Gastroesophageal sphincter (tissue), 4 donors: ENCODE measurements at places on chromosomes 16 and 17.

- no peak for ATAC-seq
Observed at GRCh38 chr17:45867702-45868101, 23.0 kb downstream of the SPPL2C start.

DNA sequence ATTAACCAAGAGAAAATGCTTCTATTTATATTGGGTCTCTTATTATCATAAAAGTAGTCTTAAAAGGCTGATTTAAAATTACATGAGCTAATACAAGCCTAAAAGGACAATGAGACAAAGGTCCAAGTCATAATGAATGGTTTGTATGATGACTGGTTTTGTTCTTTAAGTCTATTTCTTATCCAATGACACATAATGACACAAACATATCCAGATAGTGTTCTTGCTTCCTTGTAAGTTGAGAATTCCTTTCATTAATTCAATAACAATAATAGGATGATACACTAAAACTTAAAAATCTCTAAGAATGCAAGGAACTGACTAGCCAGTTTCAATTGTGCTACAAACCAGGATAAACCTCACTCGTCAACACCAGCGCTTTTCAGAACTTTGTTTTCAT, 244.1 kb downstream of the CEP112 start:
- no peak for ATAC-seq

- ATAC-seq: no peak
Observed at GRCh38 chr17:45836047-45837044, 8.3 kb upstream of the SPPL2C start.

DNA sequence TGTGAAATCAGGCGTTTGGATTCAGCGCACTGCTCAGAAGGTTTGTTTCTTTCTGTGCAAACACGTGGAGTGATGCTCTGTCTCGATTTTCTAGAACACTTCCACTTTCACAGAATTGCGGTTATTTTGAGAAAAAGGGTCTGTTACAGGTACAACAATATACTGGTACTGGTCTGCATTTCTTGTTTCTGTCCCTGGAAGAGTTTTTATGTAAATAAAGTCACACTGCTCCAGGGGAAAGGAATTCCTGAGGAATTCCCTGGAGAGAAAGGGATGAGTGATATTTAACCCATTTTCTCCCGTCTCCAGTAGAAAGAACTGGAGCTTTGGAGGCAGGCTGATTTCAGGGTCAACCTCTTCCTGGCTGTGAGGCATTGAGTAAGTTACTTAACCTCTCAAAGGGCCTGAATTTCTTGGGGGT, 16.2 kb upstream of the RMI2 start:
- ATAC-seq: no peak

- no peak for ATAC-seq
Observed at GRCh38 chr17:42904110-42904469, 3.5 kb downstream of the G6PC1 start.

- ATAC-seq: peak; percentile 44
Observed at GRCh38 chr17:62652251-62653001, 25.0 kb downstream of the MRC2 start.

DNA sequence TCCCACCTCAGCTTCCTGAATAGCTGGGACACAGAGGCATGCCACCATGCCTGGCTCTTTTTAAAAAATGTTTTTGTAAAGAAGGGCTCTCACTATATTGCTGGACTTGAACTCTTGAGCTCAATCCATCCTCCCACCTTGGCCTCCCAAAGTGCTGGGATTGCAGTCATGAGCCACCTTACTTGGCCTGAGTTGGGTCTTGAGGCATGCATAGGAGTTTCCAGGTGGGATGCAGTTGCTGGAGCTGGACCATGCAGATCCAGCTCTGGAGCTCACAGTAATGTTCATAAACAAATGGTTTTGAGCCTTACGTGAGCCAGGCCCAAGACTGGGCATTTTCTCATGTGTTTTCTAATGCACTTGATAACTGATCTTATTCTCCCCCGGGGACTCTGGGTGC, 22.9 kb downstream of the RBFOX3 start:
- ATAC-seq: no peak

DNA sequence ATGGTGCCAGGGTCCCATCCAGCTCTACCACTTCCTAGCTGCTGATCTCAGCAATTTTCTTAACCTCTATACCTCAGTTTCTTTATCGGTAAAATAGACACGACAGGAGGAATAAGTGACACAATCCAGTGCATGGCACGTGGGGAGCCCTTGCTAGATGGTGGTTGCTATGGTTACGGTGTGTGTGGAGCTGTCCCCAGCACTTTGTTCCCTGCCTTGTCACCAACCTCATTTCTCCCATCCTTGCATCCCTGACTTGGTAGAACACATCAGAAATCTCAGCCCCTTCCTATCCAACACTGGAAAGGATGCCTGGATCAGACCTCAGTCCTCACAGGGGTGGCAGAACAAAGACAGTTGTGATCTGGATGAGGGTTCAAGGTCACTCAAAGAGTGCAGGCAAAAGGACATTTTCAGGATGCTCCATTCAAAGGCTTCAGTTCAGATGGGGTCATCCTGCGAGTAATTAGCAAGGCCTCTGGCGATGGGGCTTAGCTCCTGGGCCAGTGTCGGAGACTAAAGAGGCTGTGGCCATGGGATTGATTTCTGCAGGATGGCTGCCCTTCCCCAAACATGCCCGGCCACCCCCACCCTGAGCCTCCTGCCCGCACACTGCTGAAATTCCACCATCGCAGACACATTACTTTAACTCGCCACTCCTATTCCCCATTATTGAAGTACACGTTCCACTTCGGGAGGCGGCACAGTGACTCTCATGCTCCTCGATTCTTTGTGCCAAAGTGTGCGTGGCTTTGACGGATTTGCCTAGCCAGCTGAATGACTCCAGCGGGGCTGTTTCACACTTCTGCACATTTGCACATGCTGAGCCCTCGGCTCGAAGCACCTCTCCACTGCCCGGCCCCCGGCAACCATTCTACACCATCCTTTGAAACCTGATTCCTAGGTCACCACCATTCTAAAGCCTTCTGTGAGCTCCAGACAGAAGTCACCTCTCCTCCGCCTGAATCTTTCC, 40.3 kb downstream of the WNT3 start:
- no peak for ATAC-seq

DNA sequence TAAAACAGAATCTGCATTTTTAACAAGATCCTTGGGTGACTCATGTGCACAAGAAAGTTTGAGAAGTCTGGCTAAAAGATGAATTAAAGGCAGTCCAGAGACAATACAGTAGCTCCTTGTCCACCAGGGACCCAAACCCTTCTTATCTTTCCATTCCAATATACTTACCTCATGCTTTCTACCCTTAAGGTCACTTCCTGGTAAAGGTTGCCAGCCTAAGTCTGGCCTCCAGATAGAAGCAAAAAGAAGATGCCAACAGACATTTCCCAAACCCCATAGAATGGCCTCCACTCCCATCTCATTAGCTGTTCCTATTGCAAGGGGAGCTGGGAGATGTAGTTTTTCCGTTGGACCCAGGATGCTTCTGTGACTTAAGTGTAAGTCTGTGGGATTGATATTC, 101.4 kb upstream of the XYLT1 start:
- ATAC-seq: no peak

DNA sequence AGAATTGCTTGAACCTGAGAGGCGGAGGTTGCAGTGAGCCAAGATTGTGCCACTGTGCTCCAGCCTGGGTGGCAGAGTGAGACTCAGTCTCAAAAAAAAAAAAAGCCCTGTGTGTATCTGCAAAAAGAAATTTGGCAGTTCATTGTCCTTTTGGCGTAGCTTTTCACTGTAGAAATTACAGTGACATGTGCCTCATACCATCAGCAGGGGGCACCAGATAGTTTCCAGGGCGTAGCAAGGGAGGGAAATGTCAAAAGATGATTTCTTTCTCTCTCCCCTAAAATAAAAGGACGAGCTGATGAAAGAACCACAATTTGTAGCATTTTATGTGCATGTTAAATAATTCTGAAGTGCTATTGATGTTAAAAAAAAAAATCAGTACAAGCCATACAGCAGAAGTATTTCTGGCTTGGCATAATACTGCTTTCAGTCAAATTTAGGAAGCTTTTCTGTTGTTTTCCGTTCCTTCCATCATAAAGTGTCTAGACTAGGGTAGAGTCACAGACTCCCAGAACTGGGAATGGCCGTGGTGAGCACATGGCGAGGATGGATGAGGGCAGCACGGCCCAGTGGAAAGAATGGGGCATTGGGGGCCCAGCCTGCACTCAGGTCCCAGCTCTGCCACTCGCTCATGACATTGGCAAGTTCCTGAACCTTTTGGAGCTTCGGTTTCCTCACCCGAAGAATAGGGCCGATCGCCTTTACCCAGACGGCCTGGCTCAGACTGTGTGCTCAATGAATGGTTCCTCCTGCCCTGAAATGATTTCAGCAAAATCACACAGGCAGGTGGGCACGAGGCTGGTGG, 59.8 kb upstream of the RPH3AL start:
- ATAC-seq: no peak

DNA sequence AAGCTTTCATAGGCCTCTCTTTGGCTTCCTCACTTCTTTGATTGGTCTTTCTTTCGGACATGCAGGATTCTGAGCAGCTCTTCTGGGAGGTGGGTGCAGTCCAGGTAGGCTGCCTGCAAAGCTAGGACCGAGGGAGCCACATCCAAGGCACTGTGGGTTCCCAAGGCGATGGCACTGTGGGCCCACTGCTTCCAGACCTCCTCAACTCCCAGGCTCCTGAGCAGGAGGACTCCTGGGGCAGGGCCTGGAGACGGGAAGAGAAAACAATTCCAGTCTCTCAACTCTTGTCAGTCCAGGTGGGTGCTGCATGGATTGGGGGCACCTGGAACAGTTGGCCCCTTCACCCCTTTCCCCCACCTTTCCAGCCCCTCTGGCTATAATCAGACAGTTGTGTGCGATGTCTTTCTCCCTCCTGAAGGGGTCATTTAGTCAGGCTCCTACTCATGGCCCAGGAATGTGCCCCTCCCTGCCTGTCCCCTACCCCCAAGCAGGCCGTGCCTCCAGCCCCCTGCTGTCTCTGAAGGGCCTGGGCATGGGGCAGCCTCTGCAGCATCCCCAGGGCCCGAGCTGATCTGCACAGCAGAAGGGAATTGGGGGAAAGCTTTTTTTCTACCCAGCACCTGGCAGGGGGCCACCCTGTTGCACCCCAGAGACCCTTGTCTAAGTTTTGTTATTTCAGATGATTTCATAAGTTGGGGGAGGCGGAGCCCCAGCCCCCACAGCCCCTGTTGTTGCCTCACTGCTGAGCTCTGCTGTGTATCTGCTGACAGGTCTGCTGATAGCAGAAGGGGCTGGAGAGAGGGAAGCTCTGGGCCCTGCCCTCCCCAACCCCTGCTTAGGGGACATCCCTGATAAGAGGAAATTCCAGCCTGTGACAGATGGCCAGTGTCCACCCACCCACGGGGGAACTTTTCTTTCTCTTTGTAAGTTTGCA, 330.3 kb downstream of the SEC14L1 start:
- ATAC-seq: peak; percentile 34

DNA sequence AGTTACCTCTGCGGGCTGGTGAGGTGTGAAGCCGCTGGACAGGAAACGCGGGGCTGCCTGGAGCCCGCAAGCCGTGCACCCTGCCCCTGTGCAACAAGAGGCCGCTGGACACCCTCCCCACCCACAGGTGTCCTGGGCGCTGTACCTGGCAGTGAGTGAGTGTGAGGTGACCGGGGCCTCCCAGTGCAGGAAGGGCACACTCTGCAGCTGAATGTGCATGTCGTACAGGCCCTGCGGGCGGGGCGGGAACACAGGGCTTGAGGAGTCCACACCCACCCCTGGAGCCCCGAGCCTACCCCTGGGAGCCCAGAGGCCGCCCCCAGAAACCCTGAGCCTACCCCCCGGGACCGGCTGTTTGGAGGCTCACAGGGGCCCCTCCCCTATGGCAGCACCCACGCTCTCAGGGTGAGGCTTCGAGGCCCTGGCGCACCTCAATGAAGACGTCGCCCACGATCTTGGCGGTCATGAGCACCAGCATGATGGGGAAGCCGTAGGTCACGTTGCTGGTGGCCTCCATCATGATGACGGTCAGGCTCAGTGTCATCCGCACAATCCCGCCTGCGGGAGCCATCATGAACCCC, 4.3 kb upstream of the CCDC154 start:
- ATAC-seq: no peak

DNA sequence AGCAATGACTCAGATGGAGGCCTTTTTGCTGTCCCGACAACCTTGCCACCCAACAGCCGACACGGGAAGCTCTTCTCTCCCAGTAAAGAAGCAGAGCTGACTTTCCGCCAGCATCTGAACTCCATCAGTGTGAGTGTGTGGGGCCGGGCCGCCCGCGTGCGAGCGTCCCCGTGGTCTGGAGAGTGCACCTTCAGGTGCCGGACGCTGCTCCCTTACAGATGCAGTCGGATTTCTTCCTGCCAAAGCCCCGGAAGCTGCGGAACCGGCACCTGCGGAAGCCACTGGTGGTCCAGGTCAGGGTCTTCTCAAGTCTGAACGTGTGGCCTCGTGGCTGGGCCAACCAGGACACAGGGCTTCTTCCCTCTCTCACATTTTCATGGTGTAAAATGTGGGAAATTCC, 15.5 kb upstream of the JPT2 start:
- no peak for ATAC-seq

GRCh38 chr17:73017658-73018057, 74.8 kb downstream of the SLC39A11 start:
- no peak for ATAC-seq

DNA sequence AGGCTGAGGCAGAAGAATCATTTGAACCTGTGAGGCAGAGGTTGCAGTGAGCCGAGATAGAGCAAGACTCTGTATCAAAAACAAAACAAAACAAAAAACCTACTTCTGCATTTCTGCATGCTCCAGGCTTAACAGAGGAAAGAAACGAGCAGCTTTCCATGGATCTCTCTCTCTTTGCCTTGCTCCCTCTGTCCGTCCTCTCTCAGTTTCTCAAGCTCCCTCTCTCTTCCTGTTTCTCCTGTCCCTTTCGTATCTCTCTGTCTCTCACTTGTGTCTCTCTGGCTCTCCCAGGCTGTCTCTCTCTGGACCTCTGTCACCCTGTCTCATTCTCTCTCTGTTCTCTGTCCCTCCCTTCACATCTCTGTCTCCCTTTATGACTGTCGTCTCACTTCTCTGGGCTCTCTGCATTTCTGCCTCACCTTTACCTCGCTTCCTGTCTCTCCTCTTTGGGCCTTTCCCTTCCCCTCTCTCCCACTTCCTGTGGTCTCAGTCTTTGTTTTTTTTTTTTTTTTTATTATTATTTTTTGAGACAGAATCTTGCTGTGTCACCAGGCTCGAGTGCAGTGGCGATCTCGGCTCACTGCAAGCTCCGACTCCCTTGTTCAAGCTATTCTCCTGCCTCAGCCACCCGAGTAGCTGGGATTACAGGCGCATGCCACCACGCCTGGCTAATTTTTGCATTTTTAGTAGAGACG, 4.1 kb upstream of the PITPNA start:
- no peak for ATAC-seq

- ATAC-seq: no peak
Observed at GRCh38 chr16:85850344-85850880, 48.5 kb upstream of the IRF8 start.

DNA sequence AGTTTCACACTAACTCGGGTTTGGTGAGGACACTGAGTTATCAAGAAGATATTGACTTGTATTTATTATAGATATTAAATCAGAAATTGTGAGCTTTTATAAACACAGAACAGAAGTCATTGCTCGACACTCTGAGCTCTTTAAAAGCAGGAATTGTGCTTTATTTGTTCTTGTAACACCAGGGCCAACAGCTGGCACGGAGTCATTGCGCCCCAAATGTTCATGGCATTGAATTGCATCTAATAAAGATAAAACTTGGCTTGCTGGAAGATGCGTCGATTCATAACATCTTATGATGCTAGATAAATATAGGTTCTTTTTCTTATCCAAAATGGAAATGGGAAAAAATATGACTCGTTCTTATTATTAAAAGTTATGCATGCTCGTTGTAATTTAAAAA, 11.8 kb upstream of the MLYCD start:
- no peak for ATAC-seq

- no peak for ATAC-seq
Observed at GRCh38 chr16:2810651-2811050, 6.4 kb upstream of the PRSS21 start.

GRCh38 chr16:67917140-67917851, 14.4 kb downstream of the CTRL start:
- ATAC-seq: no peak
